ENCODE measurements at places on chromosomes 3 and 15.
A peak's percentile ranks its signal among the peaks of the same experiment; 100 is the strongest.

- DNase-seq = no peak
These were observed 74.8 kb upstream of the NTRK3 start for GRCh38 chr15:88331291-88331690.

DNA sequence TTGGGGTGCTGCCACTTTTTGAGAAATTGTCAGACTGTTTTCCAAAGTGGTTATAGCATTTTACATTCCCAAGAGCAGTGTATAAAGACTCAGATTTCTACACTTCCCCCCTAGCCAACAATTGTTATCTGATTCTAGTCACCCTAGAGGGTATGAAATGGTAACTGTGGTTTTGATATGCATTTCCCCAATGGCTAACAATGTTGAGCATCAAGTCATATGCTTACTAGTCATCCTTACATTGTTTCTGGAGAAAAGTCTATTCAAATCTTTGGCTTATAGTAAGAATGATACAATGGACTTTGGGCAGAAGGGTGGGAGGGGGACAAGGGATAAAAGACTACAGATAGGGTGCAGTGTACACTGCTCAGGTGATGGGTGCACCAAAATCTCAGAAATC is 73.3 kb downstream of the CSNK1G1 start:
- DNase-seq = no peak

DNA sequence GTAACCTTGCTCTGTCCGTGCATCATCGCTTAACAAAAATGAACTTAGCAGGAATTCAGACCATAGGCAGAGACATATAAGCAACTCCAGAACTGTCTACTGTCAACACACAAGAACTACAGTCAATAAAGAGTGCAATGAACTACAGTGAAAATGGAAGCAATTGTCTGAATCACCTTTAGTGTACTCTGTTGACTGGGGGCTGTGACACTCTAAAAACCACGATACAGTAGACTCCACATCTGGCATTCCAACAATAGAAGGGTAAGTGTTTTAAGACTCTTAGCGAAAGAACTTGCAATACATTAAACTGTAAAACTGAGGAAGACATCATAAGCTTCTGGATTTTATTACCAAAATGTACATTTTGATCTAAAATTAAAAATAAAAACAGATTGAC is 347.3 kb downstream of the ZBTB20 start:
- no peak for DNase-seq

DNA sequence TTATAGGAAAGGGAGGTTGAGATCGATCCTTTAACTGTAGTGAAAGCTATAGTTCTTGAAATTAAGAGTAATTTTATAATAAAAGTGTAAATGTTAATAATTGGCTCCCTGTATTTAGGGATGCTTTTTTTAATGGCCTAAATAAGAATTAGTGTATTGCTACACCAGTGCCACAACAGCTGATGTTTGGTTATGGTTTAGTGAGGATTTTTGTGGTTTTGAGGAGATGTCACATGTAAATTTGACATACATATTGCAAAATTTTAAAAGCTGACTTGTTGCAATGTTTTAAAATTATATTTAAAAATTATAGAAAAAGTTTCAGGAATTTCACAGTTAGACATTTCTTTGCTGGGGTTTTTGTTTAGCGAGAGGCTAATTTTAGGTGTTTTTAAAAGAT is 3.9 kb downstream of the TSC22D2 start:
- no peak for DNase-seq

DNA sequence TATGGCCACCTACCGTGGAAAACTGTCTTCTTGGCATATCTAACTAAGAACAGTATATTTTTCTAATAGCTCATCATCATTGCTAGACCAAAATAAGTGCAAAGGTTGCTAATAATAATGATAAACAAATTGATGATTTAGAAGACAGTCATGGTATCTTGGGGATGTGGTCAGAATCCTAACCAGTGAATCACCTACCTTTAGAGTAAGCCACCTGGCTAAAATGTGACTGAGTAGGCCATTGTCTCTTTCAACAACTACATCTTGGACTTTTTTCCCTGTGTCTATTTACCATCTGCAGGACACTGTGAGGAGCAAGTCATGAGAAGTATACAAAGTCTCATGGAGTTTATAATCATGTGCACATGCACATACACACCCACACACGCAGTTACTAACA is 273.5 kb upstream of the SEMA6D start:
- no peak for DNase-seq

- DNase-seq = peak; percentile 28
These were observed at the start of gene SPESP1 for GRCh38 chr15:68930268-68931022. TSS of gene SPESP1 (plus strand) at chr15:68930525. CDS start at chr15:68930654, 129 bp downstream.

- DNase-seq = no peak
These were observed 1.3 kb downstream of the FAM43A start for GRCh38 chr3:194686816-194687637.

- DNase-seq = no peak
These were observed 14.7 kb downstream of the FAM107A start for GRCh38 chr3:58562498-58562897.

DNA sequence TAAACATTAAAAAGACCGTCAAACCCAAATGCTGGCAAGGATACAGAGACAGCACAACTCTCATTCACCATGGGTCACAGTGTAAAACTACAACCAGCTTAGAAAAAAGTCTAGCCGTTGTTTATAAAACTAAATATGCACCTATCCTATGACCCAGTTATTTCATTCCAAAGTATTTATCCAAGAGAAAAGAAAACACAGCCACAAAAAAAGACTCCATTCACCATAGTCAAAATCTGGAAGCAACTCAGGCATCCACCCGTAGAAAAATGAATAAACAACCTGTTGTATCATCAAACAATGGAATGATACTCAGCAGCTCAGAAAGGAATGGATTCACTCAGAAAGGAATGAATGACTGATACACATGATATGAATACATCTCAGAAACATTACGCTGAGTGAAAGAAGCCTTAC is 28.6 kb downstream of the PLD1 start:
- no peak for DNase-seq

DNA sequence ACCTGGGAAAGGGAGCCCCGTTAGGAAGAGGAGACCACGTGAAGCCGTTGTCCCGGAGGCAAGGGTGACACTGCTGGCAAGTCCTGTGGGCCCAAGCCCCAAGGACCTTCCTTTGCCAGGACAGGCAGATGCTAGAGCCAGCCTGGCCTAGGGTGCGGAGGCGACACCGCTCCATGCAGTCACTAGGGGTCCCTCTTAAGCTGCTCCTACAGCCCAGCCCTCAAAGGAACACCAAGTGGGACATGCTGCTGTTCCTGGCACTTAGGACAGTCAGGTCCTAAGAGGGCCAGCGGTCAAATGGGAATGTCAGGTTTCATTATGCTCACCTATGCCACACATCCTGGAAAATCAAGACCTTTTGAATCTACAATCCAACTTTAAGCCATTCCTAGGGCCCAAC is 59.7 kb downstream of the RPN1 start:
- no peak for DNase-seq

- no peak for DNase-seq
These were observed 273.2 kb downstream of the MECOM start for GRCh38 chr3:169390271-169390670.

- no peak for DNase-seq
These were observed 83.9 kb downstream of the PPARG start for GRCh38 chr3:12372741-12373280.

GRCh38 chr15:99565049-99565298 is 810 bp upstream of the MEF2A start:
- no peak for DNase-seq

GRCh38 chr3:32569540-32570420 is 878 bp downstream of the DYNC1LI1 start:
- peak; percentile 1 for DNase-seq

DNA sequence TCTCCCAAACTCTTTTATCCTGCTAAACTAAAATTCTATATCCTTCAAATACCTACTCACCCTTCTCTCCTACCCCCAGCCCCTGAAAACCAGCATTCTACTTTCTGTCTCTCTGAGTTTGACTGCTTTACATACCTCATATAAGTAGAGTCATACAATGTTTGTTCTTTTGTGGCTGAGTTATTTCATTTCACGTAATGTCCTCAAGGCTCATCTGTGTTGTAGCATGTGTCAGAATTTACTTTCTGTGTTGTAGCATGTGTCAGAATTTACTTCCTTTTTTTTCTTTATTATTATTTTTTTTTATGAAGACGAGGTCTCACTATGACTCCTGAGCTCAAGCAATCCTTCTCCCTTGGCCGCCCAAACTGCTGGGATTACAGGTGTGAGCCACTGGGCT is 20.1 kb downstream of the IFT122 start:
- no peak for DNase-seq

DNA sequence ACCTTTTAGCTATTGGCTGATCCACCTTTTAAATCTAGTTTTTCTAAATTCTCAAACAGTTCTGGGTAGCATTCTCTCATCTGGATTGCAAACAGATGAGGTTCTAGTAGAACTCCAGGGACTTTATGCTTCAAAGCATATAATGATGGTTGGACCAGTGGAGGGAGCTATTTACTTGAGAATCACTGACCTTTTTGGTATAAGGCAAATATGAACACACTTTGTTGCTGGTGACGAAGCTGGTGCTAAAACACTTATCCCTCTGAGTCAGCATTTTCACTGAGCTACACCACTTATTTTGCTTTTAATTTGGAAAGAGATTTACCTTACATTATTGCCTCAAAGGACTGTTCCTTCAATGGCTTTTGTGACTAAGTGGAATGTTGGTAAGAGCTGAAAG is 58.6 kb upstream of the SLITRK3 start:
- DNase-seq = no peak

GRCh38 chr3:109784285-109784684 is 446.9 kb upstream of the DPPA4 start:
- no peak for DNase-seq

GRCh38 chr3:109874896-109875708 is 537.8 kb upstream of the DPPA4 start:
- no peak for DNase-seq

DNA sequence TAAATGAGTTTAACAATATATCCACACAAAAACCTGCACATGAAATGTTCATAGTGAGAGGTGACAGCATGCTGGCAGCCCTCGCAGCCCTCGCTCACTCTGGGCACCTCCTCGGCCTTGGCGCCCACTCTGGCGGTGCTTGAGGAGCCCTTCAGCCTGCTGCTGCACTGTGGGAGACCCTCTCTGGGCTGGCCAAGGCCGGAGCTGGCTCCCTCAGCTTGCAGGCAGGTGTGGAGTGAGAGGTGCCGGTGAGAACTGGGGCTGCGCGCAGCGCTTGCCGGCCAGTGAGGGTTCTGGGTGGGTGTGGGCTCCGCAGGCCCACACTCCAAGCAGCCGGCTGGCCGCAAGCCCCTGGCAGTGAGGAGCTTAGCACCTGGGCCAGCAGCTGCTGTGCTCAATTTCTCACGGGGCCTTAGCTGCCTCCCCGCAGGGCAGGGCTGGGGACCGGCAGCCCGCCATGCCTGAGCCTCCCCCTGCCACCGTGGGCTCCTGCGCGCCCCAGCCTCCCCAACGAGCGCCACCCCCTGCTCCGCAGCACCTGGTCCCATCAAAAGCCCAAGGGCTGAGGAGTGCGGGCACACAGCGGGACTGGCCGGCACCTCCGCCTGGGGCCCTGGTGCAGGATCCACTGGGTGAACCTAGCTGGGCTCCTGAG is 3.4 kb downstream of the CCDC13 start:
- no peak for DNase-seq

DNA sequence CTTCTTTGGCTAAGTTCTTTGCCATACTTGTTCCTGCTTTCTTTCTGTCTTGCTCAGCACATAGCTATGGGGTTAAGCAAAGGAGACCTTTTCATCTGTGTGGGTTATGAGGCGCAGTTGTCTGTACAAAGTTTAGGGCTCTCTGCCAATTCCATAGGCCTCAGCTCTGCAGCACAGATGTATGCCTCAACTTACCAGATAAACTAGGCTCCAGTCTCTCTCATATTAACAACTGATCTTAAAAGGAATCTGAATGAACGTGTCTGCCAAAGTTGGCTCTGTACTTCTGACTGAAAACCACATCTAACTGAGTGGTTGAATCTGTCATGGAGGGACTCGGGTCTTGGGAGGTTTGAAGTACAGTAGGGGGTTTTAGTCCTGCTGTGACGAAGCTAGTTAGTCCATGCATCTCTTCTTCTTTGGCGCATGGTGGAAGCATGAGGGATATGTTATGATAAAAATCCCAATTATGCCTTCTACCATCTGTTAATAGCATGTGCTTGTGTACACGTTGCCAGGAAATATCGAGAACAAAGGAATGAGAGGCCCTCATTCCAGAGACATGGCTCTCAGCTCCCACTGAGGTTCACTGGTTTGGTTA is 114.6 kb upstream of the TSC22D2 start:
- no peak for DNase-seq

DNA sequence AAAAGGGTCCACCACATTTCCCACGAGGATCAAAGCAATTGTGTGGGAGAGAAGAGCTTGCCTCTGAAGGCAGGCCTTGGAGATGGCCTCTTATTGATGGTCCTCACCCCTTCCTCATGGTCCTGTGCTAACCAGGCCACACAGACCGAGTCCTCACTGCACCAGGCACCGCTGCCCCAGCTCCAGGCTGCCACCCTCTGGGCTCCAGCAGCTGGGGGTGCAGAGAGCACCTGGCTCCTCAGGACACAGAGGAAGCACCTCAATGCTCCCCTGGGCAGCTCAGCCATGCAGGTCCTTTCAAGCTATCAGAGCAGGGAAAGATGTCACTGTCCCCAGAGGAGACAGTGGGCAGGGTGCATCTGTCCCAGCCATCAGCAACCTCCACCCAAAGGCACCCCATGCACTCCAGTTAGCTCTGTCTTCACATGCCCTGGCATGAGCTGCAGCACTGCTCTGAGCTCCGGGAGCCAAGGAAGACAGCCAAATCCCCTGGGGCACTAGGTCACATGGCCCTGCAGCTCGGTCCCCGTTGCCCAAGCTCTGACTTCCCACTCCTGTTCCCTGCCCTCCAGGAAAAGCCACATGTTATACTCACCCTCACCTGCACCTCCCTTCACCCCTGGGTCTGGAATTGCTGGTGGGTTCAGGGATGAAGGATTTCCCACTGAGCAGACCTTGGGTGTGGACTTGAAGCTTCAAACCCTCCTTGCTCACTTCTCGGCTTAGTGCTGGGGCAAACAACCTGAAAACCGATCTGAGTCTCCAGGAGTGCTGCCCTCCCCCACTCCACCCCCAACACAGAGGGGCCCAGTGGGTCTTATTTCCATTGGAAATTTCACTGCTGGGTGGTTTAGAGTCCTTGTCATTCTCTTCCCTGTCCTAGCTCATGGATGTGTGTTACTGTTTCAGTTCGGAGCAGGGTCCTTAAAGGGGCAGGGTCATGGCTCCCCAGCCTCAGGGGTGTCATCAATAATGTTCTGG is 32.6 kb downstream of the ALS2CL start:
- DNase-seq = no peak

GRCh38 chr3:197881270-197881969 is 68.6 kb upstream of the RPL35A start:
- DNase-seq = no peak

- no peak for DNase-seq
These were observed 201.2 kb downstream of the FAM43A start for GRCh38 chr3:194886836-194887235.
